NCI-H2107 (cell line): ENCODE measurements at places on chromosomes 5 and 9.

DNA sequence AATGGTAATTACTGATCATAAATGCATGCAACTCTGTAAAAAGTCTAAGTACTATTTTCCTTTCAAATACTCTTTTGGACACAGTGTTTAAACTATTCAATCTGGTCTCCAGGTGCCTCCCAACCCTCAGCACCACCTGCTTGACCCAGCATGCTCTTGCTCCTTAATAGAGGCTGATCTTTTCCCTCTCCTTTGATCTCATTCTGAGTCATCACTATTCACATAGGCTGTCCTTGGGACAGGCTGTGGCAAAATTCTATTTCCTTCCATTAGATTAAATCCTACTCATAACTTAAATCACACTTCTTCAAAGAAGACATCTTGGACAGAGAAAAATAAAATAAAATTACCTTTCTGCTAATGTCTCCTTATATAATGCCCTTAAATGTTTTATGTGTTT lies 199.4 kb upstream of the ST8SIA4 start:
- no peak for DNase-seq

- DNase-seq: no peak
These were observed 40.1 kb downstream of the SMARCA2 start for GRCh38 chr9:2055203-2055658.

- no peak for DNase-seq
These were observed 6.8 kb downstream of the PLGRKT start for GRCh38 chr9:5430912-5431311.

GRCh38 chr5:139635606-139636206 lies 12.4 kb upstream of the CXXC5 start:
- DNase-seq: peak; percentile 28

GRCh38 chr9:68998385-68998784 lies 15.5 kb downstream of the PRKACG start:
- no peak for DNase-seq

DNA sequence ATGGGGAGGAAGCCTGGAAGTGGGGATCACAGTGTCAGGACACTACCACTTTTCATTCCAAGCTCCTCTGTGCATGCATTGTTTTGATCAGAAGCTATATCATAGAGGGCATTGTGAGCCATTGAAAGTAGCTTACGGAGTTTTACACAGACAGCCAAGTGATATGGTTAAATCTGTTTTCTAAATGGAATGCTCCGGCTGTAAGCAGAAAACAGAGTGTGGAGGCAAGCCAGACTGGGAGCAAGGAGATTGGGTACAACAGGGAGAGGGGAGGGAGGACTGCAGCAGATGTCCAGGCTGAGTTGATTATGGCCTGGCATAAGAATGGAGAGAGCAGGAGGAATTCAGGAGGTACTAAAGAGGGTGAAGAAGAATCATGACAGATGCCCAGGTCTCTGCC lies 15.5 kb upstream of the SOWAHA start:
- no peak for DNase-seq

DNA sequence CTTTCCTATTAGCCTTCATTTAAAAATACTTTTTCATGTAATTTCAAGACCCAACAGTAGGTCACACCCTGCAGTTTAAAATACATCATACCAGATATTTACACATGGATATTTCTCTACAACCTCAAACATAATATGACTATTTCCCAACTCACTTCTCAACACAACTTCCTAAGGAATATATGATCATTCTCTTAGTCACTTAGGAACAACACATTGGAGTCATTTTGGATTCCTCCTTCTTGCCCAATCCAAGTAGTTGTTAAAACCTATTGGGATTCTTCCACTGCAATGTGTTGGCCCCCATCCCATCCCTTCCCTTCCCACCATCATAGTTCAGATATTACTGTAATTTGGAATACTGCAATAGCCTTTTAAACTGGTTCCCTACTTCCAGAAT lies 145.5 kb downstream of the DCP2 start:
- no peak for DNase-seq

- no peak for DNase-seq
These were observed 73.9 kb downstream of the ACTBL2 start for GRCh38 chr5:57408714-57409113.

- DNase-seq: no peak
These were observed 34.9 kb upstream of the FBN2 start for GRCh38 chr5:128572930-128573319.

DNA sequence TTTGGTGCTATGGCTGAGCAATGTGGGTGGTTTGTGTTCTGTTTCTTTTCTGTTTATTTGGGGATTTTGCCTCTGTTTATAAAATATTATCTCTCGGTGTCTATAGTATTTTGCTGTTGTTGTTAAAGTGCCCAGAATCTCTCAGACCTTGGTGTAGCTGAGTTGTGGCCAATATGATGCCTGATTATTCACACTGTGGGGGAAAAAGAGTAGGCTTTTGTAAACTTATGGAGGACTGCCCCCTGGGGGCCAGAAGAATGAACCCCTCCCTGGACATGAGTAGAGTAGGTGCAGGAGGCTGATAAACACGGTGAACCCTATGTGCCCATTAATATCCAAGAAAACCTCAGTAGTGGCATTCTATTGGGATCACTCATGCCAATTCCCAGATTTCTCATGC lies 49.0 kb upstream of the DPYSL3 start:
- peak; percentile 22 for DNase-seq

DNA sequence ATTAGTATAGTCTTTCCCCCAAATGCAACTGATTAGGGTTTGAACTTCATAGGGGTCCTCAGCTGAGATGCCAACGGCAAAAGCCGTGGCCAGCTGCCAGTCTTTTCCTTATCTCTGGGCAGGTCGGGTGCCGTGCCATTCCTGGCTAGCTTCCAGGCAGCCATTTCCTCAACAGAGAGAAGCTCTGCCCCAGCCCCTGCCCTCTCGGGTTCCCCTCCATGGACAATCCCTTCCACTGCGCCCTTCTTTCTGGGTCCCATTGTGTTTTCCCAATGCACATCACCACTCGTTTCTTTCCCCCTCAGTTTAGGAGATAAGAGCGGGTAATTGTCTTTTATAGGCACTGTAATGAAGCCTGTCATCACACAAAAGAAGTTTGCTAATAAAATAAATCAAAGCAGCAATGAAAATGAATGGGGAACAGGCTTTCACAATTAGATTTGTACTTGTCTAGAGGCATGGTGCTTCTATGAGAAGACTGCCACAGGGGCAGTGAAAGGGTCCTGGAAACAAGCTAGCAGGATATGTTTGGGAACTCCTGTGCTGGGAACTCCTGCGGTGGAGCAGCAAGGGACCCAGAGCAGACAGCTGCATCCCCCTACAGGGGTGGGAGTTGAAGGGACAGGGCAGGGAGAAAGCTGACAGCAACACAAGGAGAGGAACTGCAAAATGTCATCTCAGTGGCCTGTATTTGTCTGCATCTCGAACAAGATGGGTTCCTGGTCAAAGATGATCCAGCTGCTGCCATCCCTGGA lies 48.0 kb upstream of the SAP30L start:
- DNase-seq: no peak
